CD4-positive, alpha-beta T cell treated with Interleukin-21 for 1 hour (primary cell): ENCODE measurements at places on chromosomes 4 and X.
A peak's percentile ranks its signal among the peaks of the same experiment; 100 is the strongest.

DNA sequence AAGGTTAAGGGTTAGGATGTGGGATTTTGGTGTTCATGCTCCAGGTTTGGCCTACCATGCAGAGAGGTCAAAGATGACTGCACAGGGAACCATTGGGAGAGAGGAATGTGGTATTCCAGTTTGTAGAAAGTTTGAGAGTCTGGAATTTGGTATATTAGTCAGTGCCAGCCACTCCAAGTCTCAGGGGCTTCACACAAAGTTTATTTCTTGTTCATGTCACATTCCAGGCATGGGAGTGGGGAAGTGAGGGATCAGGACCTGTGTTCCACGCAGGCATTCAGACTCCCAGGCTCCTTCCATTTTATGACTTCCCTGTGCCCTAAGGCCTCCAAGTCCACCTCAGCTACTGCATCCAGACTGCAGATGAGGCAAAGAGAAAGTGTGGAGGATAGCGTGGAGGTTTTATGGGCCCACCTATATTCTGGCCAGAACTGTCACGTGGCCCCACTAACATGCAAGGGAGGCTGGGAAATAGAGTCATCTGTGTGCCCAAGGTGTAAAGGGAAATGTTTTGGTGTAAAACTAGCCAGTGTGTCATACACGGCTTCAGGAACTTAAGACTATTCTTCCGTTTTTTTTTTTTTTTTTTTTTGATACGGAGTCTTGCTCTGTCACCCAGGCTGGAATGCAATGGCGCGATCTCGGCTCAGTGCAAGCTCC is 140.6 kb upstream of the SCML1 start:
- no peak for DNase-seq

GRCh38 chrX:45348296-45348695 is 147.6 kb upstream of the DIPK2B start:
- no peak for DNase-seq

- no peak for DNase-seq
Measured at GRCh38 chrX:97402903-97403302, 519.2 kb downstream of the RPA4 start.

DNA sequence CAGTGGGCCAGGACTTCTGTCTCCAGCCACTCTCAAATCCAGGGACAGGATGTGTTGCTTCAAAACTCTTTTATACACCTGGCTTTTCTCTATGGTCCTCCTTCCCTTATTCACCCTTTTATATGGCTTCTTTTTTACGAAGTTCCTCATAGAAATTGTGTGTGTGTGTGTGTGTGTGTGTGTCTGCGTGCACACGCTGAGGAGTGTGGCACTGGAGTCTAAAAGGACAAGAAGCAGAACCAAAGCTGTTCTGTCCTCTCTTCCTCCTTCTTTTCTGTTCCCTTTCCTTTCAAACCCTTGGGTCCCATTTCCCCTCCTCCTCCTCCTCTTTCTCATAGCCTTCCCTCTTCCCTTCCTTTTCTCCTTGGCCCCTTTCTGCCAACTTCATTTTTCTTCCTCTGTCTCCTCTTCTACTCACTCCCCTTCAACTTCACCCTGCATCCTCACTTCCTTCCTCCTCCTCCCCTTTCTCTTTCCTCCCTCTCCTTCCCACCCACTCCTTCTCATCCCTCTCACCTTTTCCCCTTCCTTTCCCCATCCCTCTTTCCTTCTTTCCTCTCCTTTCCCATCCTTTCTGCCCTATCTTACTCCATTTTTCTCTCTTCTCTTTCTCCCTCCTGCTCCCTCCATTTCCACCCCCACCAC is 360.5 kb downstream of the MID1IP1 start:
- DNase-seq: no peak

DNA sequence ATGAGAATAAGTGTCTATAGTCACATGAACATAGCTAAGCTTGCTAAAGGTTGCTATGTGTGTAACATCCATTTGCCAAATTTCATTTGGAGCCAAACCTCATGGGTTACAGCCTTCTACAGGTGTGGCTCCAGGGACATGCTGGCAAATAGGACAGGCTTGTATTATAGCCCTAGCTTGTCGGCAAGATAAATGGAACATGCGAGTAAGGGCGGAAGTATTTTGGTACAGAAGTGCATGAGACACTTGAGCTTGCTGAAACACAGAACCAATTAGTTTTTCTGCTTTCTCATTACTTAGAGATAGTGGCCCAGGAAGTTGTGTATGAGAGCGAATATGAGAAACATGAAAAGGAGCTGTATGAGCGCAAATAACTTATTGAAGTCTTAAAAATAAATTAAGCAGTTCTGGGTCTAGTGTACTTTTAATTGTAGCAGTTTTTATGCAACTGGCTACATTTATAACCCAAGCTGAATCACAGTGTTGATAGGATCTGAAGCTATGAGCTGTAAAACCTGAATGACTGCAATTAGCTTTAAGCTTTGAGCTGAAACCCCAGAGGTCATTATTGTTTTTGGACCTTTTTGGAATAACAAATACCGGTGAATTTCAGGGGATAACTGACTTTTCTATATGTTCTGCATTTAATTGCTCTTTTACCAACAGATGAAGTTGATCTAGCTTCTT is 64.6 kb downstream of the KDM5C start:
- DNase-seq: no peak

DNA sequence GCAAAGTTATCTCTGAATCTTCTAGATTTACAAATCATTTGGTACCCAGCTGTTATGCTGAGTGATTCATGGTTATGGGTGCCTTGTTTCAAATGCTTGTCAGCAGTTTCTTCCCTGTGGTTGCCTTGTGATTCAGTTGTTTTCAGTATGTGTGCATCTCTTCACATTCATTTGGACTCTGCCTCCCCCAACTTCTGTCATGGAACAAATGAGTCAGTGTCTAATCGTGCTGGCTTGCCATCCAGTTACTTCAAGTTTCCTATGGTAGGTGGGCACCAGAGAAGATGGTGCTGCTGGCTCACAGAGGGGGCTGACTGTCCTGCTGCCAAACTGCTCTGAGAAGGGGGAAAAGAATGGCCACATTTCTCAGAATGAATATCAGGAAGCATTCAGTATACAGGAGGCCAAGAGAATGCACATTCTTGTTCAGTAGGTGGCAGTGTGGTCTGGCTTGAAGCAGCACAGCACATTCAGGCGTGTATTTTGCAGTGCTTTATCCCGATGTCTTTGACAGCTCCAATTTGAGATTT is 260.9 kb downstream of the GLUD2 start:
- DNase-seq: no peak

GRCh38 chr4:82969414-82969813 is 41.2 kb downstream of the LIN54 start:
- DNase-seq: no peak

- no peak for DNase-seq
Measured at GRCh38 chr4:138181287-138181686, 60.9 kb downstream of the SLC7A11 start.

GRCh38 chr4:112002248-112002661 is 143.0 kb upstream of the FAM241A start:
- no peak for DNase-seq

GRCh38 chr4:45036677-45037076 is 310.3 kb upstream of the GNPDA2 start:
- DNase-seq: no peak

DNA sequence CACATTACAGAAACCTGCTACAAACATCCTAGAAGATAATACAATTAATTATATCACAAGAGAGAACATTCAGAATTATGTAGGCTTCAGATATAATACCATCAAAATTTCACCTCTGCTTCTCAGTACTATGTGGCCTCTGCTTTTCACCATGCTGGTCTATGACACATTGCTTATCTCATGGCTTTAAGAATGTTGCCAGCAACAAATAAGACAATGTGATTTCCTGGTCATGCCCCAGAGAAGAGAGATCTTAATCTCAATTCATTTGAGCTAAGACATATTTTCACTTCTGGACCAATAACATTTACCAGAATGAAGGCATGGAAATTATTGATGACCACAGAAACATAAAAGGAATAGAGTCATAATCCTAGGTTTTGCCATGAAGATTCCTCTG is 1233.4 kb upstream of the ADGRL3 start:
- DNase-seq: no peak

DNA sequence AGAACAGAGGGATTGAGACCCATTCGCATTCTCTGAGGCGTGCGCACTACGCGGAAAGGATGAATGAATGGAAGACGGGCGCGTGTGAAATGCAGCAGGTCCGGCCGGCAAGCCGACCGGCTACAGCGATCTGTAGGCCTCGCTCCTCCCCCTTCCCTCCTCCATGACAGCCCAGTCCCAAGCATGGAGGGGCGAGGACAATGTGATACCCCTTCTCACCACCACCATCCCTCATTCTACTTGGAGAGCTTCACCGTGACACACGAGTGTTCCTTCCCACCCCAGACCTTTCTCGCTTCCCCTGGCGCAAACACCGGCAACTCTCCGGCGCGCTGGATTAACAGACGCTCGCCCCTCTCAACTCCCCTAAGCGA is 815 bp downstream of the EIF4E start:
- peak; percentile 72 for DNase-seq

DNA sequence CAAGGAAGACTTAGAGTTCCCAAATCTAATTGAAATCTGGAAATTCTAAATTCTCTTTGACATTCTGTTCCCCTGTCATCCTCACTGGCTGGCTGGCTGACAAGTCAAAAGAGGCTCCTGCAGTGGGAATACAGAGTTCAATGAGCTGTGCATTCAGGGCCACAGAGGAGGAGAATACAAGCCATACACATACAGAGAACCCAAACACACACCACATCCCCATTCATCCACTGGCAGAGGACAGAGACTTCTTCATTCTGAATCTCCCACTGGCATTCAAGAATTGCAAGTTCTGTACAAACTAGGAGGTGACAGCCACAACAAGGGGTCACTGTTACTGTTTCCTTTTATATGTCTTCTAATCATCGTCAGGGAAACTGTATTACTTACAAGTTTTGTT is 49.7 kb downstream of the SAT1 start:
- no peak for DNase-seq

DNA sequence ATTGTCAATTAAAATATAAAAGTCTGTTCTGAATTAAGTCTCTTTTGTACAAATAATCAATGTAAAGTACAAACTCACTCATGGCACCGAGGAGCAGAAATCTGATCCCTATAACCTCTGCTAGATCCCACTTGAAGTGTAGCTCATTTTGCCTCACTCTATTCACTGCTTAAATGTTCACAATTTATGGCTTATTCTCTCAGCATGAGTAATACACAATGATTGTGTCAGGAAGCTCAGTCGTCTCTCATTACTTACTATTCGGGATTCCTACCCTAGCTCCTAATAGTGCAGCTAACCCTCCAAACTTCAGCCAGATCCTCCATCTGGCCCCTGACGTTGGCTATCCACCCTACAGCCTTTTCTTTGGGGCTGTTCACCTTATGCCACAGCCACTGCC is 4.7 kb upstream of the AMMECR1 start:
- no peak for DNase-seq

DNA sequence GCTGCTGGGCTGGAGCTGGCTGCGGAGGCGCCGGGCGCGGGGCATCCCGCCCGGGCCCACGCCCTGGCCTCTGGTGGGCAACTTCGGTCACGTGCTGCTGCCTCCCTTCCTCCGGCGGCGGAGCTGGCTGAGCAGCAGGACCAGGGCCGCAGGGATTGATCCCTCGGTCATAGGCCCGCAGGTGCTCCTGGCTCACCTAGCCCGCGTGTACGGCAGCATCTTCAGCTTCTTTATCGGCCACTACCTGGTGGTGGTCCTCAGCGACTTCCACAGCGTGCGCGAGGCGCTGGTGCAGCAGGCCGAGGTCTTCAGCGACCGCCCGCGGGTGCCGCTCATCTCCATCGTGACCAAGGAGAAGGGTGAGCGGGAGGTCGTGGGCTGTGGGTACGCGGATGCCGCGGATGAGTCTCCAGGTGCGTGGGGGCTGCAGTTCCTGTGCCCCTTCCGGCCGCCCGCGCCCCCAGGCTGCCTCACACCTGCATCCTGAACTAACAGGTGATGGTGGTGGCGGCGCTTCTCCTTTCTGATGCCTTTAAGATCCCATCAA is 499 bp downstream of the CYP2U1 start:
- peak; percentile 14 for DNase-seq

DNA sequence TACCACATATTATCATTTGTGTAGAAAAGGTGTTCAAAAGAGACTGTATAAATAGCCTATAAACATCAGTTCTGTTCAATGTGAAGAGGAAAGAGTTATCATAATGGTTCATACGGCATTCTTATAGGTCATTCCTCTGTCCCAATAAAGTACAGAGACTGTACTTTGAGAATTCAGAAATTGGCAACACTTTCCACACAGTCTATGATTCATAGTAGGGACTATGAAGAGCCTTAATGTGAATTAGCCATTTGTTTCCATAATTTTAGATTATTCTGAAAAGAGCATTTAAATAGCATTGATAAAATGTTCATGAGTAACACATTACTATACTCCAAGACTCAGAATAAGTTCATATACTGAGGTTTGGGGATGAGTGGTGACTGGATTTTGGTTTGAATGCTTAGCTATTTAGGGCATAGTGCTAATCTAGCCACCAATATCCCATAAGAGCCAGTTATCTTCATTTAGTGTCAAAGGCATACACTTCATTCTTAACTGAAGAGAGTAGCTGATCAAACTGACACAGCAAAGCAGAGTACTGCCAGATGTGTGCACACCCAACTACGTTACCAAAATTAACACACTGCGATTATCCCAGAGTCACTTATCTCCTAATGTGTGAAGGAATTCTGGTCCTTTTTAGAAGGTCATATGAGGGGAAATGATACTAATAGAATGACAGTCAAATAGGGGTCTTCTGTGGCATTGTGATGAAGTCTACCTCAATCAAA is 10.2 kb downstream of the ANK2 start:
- no peak for DNase-seq

DNA sequence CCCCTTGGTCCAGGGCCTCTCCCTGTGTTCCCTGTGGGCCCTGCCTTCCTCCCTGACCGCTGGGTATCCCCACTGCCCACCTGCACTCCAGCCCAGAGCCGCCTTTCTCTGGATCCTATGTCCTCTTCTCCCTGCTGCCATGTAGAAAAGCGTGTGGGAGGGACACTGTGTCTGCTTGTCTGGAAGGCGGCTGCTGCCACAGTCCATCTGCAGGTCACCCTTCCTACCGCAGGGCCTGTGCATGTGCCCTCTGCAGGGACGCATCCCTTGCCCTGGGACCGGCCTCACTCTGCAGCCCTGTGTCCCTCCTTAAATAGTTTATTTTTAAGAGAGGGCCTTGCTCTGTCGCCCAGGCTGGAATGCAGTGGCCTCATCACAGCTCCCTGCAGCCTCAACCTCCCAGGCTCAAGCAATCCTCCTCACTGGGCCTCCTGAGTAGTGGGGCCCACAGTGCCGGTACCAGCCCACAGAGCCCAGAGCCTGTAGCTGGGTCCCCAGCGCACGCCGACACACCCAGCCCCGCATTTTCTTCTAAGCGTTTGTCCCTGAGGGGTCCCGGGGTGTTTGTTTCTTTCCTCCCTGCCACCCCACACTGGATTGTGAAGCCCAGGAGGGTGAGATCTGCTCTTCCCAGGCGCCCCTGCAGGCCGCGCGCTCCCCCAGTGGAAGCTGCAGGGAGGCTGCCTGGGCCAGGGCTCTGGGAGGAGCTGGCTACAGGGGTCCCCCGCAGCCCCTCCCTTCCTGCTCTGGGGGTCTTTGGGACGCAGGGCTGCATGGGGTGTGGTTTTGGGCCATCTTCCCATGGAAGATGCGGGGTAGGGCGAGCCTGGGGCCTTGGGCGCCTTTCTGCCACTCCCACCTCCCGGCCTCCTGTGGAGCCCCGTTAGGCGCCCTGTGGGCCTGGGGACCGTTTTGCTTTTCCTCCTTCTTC is 12.8 kb upstream of the NAT8L start:
- no peak for DNase-seq

- peak; percentile 51 for DNase-seq
Measured at GRCh38 chrX:154840856-154841255, 6.4 kb upstream of the SMIM9 start.

GRCh38 chrX:113868177-113868576 is 715.7 kb upstream of the HTR2C start:
- DNase-seq: no peak

GRCh38 chrX:136121788-136122187 is 25.5 kb upstream of the FHL1 start:
- no peak for DNase-seq
